Stimulated activated CD4-positive, alpha-beta T cell treated with anti-CD3 and anti-CD28 coated beads, Interleukin-15, amount 100 ng/mL, for 24 hours (primary cell): ENCODE measurements at places on chromosomes 3 and 15.

- DNase-seq: no peak
These were observed 222.7 kb upstream of the NAALADL2 start for GRCh38 chr3:174636451-174636850.

DNA sequence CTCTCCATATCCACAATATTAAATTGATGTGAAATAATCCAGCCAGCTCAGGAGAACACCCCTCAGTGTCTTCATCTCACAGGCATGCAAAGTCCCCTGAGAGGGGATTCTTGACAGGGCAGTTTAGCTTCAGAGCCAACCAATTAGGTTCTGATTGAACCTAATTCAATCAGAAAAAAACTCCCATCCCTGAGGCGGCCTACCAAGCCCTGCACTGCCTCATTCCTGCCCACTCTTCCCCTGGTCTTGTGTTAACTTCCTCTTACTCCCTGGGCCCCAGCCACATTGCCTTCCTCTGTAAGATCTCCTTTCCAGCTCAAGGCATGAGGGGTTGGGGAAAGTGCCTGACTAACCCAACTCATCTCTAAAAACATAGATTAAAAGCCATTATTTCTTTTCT, 46.1 kb downstream of the FRMD4B start:
- DNase-seq: no peak

- no peak for DNase-seq
These were observed 3.2 kb downstream of the SETD5 start for GRCh38 chr3:9400616-9401015.

DNA sequence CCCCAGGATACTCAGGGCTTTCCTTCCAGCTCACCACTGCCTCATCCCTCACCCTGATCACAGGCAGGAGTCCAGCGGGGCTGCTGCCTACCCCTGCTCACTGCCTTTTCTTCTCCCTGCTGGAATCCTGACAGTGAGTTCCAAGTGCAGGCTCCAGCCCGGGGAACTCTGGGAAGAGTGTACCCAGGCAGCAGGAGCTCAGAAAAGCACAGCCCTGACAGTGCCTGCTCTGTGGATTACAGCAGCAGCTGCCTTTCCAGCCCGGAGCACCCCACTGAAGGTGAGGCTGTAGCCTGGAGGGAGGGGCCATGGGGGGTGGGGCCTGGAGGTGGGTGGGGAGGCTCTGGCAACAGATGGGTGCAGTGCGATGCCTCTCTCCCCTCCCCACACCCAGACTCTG, 6.1 kb upstream of the JMJD7 start:
- no peak for DNase-seq

DNA sequence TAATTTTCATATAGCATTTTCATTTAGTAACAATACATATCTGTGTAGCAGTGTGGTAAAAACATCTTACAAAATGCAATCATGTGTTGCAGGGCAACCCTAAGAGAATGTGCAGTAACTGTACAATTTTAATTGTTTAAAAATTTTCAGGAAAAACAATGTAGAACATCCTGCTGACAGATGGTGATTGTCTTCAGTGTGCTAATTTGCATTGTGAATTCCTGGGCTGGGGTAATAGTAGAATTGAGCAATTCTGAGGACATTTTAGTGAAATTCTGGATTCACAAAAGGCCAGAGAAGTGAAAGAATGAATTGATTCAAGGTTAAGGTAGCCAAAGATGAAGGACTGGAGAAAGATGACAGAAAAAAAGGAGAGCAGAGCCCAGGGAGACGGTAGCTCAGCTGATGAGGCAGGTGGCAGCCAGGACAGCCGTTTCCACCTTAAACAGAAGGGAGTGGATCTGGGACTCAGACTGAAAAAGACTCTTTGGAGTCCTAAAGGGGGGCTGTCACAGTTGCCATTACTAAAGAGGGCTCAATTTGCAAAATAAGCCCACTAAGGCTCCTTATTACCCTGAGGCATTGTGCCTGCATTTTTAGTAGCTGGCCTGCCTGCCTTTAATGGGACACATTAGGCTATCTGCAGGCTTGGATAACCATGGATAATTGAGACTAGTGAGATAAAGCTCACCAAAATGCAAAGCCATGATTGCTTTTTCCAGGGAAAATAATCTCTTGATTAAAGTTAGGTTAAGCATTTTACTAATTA, 8.6 kb downstream of the MAP3K13 start:
- DNase-seq: no peak

GRCh38 chr3:132417695-132418411, 551 bp downstream of the DNAJC13 start:
- peak; percentile 68 for DNase-seq

GRCh38 chr3:140186421-140186920, 251.5 kb downstream of the CLSTN2 start:
- no peak for DNase-seq

- no peak for DNase-seq
These were observed 270.9 kb downstream of the RPLP1 start for GRCh38 chr15:69723404-69724096.

GRCh38 chr3:143329567-143330211, 210.1 kb downstream of the CHST2 start:
- DNase-seq: no peak

DNA sequence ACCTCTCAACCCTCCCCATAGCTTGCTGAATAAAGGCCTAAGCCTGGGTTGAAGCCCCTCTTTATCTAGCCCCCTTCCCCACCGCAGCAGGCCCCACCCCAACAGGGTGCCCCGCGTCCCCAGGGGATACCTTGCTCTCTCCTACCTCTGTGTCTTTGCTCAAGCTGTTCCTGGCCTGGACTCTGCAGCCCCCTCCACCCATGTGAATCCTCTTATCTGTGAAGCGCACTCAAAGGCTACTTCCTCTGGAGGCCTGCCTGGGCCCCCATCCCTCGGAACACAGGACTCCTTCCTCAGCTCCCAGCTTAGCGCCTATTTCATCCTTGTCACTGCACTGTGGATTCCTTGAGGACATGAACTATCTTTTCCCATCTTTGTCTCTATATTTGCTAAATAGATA, 61.4 kb upstream of the HERC1 start:
- DNase-seq: no peak

DNA sequence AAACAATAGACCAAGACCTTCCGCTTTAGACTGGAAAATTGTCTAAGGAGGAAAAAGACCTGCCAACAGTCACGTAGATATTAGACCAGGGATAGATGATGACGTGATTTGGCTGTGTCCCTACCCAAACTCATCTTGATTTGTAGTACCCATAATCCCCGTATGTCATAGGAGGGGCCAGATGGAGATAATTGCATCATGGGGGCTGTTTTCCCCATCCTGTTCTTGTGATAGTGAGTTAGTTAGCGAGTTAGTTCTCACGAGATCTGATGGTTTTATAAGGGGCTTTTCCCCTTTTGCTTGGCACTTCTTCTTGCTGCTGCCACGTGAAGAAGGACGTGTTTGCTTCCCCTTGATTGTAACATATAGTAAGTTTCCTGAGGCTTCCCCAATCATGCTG, 31.7 kb upstream of the SUCLG2 start:
- DNase-seq: no peak

DNA sequence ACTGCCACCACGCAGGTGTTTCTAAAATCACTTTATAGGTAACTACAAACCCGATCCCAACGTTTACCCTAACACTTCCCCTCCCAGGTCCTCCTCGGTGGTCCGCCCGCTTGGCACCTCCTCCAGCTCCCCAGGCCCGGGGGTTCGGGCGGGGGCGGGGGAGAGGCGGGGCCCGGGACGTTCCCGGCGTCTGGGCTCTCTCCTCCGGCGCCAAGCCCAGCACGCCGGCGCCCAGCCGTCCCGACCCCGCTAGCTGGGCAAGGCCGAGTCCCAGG, 562 bp downstream of the CGGBP1 start:
- DNase-seq: no peak

GRCh38 chr3:177525987-177526712, 328.9 kb upstream of the TBL1XR1 start:
- no peak for DNase-seq

GRCh38 chr3:9142362-9142761, 107.1 kb downstream of the SRGAP3 start:
- no peak for DNase-seq

DNA sequence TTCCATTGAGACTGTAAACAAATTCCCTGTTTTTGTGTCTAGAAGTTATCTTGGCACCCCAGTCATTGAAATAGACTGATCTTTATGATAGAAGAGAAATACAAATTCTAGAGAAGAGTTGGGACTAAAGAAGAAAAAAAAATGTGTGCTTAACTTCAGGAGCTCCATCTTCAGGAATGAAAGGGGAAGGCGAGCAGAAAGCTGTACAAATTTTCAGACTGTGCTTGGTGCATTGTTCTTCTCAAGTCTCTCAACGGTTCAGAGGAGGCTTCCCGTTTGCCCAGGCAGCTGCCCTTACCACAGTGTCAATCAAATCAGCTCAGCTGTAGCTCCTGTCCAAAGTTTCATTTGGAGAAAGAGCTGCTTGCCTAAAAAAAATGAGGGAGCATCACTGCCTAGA, 41.7 kb downstream of the OXSM start:
- no peak for DNase-seq

GRCh38 chr3:189001559-189001958, 170.2 kb upstream of the TPRG1 start:
- DNase-seq: no peak

DNA sequence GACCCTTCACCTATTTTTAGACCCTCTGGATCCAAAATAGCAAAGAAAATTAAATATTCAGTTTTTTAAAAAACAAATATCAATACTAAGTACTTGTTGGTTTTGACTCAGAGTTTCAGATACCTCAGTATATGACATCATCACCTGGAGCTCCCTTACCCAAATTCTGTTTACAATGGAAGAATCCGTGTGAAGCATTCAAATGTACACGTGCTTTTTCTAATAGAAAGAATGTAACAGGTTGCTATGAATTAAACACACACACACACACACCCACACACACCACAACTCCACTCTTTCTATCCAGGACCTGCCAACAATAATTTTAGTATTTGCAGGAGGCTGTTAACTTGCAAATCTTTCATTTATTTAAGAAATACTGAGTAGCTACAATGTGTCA, 221.8 kb downstream of the THRB start:
- no peak for DNase-seq

DNA sequence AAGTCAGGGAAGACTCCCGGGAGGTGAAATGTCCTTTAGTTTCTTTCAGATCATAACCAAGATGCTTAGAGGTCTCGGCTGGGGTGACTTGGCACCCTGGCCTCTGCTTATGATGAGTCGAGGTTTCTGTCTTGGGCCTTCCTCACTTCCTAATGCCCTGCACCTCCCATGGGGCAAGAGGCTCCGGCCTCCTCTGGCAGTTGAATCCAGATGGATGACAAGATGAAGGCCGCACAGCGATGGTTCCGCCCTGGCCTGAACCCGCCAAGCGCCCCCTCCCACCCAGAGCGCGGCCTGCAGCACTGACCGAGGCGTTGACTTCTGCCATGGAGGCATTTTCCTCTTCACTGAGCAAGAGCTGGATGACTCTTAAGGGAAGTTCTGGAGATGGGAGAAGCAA, 31.3 kb downstream of the MUC20 start:
- DNase-seq: no peak

DNA sequence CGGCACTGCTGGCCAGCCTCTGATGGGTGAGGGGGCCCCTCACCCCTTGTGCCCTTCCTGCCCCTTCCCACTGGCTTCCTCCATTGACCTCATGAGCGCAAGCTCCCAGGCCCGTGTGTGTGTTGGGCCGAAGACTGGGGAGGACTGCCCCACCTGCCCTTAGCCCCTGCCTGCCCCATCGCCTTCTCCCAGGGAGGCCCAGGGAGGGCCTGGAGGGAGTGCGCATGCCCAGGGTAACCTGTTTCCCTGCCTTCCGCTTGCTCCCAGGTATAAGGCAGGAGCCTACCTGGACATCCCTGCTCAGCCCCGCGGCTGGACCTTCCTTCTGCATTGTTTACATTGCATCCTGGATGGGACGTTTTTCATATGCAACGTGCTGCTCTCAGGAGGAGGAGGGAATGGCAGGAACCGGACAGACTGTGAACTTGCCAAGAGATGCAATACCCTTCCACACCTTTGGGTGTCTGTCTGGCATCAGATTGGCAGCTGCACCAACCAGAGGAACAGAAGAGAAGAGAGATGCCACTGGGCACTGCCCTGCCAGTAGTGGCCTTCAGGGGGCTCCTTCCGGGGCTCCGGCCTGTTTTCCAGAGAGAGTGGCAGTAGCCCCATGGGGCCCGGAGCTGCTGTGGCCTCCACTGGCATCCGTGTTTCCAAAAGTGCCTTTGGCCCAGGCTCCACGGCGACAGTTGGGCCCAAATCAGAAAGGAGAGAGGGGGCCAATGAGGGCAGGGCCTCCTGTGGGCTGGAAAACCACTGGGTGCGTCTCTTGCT, 8.8 kb downstream of the DLL4 start:
- no peak for DNase-seq

DNA sequence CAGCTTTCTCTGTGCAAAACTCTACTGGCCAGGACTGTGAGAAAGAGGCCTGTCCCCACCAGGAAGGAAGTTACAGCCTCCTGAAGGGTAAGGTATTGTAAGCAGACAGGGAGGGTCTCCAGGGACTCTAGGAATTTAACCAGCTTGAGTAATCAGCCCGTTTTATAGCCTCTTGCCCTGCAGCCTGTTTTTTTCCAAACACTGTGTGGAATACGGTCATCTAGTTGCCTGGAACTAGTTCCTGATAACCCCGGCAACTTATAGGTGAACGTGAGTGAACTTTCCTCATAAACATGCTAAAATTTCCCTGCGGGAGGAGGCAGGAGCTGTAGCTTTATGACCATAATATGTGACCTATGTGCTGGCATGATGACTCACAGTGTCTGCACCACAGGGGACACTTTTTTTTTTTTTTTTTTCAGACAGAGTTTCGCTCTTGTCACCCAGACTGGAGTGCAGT, 60.1 kb upstream of the DAZL start:
- DNase-seq: no peak

GRCh38 chr3:54146506-54147239, 24.3 kb downstream of the CACNA2D3 start:
- DNase-seq: peak; percentile 23

DNA sequence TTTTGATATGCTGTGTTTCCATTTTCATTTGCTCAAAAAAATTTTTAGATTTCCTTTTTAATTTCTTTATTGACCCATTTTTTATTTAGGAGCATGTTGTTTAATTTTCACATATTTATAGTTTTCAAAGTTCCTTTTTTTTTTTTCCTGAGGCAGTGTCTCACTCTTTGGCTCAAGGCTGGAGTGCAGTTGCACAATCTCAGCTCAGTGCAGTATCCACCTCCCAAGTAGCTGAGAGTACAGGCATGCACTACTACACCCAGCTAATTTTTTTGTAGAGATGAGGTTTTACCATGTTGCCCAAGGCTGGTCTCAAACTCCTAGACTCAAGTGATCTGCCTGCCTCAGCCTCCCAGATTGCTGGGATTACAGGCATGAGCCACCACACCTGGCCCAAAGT, 36.2 kb downstream of the PFN2 start:
- DNase-seq: no peak

GRCh38 chr15:92745845-92746271, 90.3 kb upstream of the FAM174B start:
- no peak for DNase-seq

GRCh38 chr3:25897019-25897418, 107.1 kb downstream of the OXSM start:
- DNase-seq: peak; percentile 3

DNA sequence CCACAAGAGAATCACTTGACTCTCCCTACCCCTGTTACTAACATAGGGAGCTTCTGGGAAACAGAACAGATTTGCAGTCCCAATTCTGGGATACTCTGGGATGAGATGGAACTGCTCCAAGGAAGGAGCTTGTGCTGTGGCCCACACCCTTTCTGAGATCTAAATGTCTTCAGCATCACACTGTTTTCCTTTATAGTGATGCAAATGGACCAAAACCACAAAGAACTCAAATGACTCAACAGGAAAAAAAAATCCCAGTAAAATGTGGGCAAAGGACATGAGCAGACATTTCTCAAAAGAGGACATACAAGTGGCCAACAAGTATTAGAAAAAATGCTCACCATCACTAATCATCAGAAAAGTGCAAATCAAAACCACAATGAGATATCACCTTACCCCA, 155.6 kb downstream of the NECTIN3 start:
- DNase-seq: no peak
